ENCODE measurements at places on chromosomes 3 and 15.

GRCh38 chr15:84889991-84890669 is 5.7 kb downstream of the SLC28A1 start:
- no peak for DNase-seq

DNA sequence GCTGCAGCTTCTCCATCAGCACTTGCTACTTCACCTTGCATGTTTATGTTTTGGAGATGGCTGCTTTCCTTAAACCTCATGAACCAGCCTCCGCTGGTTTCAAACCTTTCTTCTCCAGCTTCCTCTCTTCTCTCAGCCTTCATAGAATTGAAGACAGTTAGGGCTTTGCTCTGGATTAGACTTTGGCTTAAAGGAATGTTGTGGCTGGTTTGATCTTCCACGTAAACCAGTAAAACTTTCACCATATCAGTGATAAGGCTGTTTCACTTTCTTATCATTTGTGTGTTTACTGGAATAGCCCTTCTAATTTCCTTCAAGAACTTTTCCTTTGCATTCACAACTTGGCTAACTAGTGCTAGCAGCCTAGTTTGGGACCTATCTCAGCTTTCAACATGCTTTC is 11.7 kb upstream of the GNAT1 start:
- DNase-seq, result no peak

DNA sequence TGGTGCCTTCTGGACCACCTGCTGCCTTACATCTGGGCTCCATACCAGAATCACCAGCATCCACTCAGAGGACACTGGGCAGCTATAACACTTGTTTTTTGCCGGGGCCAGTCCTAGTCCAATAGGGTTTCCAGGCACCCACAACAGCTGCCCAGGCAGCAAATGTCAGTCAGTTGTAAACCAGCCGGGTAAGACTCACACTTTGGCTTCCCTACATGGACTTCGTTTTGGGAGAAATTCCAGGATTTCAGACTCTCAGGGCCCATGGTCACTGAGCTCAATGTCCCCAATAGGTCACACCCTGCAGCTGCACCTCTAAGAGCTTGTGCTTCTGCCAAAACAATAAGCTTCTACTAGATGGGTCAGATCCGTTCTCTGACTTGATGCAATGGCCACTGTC is 83.8 kb downstream of the FAM174B start:
- DNase-seq, result no peak

- no peak for DNase-seq
Observed at GRCh38 chr15:26867200-26868007, 542 bp downstream of the GABRA5 start.
